Liver (tissue), 10 donors: ENCODE measurements at places on chromosomes 1 and 21. TPM values are rescaled to one million over a fixed set of nuclear protein-coding genes. Genes with fewer than 3 reads are reported as not detected.

DNA sequence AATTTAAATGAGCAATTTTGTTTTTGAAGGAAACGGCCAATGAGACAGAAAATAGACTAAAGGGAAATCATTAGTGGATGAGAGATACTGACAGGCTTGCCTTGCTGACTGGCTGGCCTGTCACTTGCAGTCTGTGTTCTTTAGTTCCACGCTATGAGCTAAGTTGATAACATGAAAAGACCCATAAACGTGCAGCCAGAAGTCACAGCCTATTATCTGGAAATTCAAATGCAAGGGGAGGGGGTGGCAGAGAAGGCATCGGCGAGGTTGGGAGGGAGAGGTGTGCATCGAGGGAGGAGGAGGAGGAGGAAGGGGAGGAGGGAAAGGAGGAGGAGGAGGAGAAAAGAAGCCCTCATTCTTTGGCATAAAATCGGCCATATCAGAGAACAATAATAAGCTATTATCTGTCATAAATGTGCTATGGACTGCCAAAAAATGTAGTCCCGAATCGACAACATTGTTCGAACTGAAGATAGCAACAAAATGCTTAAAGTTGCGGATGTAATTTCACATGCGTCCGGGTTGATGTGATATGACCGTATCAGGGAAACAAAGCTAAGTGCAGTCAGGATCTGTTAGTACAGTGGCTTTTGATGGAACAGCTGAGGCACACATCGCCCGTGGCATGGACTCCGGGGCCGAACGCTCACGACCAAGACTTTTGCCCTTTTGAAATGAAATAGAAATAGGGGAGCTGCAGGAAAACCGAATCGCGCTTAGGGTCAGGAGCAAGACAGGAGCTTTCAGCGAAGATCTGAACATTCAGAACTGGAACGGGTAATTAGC lies 11.6 kb upstream of the BARHL2 start:
- no peak for DNase-seq

GRCh38 chr21:41613533-41613909 lies 105.6 kb upstream of the TMPRSS2 start:
- no peak for DNase-seq

ECM1 gene
- 17.0 TPM for polyA plus RNA-seq

DNA sequence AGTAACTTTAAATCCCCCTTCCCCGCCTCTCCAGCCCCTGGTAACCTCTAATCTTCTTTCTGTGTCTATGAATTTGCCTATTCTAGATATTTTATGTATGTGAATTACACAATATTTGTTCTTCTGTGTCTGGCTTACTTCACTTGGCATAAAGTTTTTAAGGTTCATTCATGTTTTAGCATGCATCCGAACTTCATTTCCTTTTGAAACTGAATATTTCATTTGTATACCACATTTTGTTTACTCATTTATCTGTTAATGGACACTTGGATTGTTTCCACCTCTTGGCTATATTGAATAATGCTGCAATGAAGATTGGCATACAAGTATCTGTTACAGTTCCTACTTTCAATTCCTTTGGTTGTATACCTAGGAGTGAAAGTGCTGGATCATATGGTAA lies 205.3 kb downstream of the TM2D1 start:
- DNase-seq: no peak

APP gene
- polyA plus RNA-seq: 24.9 TPM

ZNF683 gene
- polyA plus RNA-seq: 0.09 TPM

GRCh38 chr1:6095511-6096242 lies 50.0 kb downstream of the KCNAB2 start:
- DNase-seq: no peak

DNA sequence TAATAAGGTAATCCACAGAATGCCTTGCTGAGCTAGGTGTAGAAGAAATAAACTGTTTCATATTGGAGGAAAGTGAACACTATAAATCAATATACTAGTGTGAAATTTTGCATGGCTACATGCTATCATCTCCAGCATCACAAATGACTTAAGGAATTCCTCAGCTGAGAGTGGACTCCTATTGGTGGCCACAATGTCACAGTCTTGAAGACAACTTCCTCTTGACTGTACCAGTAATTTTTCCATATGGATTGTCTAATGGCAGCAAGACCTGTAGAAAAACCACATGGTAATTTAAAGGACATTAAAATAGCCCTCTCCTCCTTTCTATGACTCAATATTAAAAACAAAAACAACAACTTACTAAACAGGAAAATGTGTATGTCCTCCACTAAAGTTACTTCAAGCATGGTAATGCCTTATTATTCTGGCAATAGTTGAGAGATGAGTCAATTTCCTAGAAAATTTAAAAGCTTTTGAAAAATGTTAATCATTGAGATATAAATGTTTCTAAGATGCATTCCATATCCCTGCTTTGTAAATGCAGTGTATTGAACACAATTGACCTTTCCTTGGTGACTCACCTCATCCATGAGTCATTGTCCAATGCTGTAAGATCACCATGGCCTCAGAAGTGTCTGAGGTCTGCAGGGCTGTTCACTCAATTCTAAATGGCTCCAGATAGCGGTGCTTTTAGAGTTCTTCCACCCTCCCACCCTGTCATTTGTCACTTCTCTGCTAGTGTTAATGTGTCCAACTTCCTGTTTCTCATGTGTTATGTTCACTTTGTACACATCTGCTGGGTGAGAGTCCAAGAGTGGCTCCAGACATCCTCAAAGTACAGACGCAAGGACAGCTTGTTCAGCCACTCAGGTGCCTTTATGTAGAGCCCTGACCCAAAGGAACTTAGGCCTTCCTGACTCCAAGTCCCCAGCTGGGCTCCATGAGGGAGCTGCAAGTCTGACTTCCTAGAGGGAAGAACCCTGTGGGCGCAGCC lies 32.8 kb upstream of the DNASE2B start:
- DNase-seq: no peak

GRCh38 chr1:232886271-232886670 lies 64.1 kb upstream of the NTPCR start:
- DNase-seq: no peak

ANGPTL3 gene
- polyA plus RNA-seq: 182 TPM

DNA sequence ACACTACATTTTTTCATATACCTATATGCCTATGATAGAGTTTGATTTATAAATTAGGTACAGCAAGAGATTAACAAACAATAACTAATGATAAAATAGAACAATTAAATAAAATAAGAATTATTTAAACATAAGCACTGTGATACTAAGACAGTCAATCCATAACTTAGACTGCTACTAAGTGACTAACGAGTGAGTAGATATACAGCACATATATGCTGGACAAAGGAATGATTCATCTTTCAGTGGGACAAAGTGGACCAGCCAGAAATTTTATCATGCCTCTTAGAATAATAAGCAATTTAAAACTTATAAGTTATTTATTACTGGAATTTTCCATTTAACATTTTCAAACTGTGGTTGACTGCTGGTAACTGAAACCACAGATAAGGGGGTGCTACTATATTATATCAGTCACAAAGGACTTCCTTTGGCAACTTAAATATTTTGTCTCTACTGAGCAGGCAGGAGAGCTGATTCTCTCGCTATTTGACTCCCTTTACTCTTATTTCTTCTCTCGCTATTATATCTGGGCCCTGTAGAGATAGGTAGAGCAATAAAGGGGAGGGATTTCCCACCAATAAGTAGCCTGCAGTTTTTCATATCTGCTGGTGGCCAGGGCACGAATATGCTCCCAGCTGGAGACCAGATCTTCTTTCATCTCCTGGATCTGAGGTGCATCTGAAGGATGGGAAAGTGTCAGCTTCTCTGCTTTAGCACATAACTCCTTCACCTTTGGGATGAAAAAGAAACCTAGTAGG lies 10.8 kb downstream of the SPTA1 start:
- DNase-seq: no peak

TMPRSS15 gene
- polyA plus RNA-seq: not detected

GRCh38 chr1:205064741-205065316 lies 19.4 kb downstream of the TMEM81 start:
- DNase-seq: no peak

- DNase-seq: no peak
These were observed 97.9 kb upstream of the RAB3GAP2 start for GRCh38 chr1:220370041-220370700.
